T47D (cell line): ENCODE measurements at places on chromosomes 7 and 10.

DNA sequence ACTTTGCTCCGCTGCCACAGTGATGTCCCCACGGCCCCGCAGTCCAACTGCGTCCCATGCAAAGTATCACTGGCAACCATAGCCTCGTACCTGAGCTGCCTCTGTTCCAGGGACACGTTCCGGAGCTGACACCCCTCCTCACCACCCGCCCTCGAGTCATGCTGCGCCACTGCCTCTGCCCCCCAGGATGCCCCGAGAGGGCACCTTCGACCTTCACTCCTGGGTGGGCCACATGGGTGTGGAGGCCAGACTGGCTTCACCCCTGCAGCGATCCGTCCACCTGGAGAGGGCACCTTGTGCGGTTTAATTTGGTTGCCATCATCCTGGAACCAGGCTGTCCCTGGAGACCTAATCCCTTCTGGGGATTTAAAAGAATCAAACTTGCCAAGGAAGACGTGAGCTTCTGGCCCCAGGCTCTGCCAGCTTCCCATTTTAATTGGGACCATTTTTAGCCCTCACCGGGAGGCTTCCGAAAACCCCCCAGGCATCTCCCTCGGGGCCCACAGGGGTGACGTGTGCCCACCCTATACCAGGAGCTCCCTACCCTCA is 19.2 kb upstream of the TNRC18 start:
- no peak for DNase-seq

DNA sequence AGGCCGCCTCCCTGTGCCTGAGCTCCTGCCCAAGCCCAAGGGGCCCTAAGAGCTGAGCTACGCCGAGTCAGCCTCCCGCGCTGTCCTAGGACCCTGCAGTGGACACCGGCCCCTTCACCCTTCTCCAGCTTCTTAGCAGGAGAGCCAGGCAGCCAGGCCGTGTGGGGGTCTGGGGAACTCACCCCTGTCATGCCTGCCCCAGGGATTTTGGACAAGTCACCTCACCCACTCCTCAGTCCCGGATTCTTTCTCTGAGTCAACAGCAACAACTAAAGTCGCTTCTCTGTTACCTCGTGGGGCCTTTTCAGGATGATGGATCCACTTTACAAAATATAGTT is 79.3 kb downstream of the MKI67 start:
- no peak for DNase-seq

GRCh38 chr7:8511855-8512254 is 78.4 kb downstream of the NXPH1 start:
- no peak for DNase-seq

DNA sequence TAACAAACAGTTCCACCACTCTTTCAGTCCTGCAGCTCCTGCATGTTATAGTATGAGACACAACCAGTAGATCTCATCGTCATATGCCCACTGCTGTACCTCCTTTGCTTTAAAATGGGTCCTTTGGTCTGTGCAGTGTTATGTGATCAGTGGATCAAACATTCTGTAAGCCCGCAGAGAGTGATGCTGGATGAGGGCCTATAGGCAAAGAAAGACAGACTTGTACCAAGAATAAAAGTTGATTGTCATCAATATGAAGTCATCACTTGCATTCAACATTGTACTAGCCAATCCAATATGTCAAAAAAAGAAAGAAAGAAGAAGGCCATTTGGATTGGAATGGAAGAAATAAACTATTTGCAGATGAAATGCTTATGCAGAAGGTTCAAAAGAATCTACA is 79.8 kb upstream of the PHYHIPL start:
- DNase-seq: no peak
